DMS 273 treated with DMSO at 0.1 percent for 48 hours (cell line): ENCODE measurements at places on chromosomes 4 and X.

- no peak for DNase-seq
These were observed 65.0 kb upstream of the IL15 start for GRCh38 chr4:141571362-141571761.

DNA sequence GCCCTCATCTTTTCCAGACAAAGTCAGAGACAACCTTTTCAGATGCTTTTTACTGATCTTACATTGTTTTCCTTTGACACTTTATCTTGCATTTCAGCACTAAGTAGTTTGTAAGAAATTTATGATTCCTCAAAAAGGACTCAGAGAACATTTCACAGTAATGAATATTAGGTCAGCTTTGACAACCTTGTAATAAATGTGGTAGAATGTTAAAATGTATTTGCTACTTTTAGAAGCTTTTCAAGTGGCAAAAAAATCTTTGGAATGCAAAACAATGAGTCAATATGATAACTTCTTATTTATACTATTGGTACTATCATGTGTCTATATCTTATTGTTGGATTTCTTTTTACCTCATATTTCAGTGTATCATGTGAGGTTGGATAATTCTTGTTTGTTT, 146.2 kb upstream of the FAT4 start:
- DNase-seq, result no peak

- no peak for DNase-seq
These were observed 28.6 kb downstream of the MAML3 start for GRCh38 chr4:140125374-140125773.

DNA sequence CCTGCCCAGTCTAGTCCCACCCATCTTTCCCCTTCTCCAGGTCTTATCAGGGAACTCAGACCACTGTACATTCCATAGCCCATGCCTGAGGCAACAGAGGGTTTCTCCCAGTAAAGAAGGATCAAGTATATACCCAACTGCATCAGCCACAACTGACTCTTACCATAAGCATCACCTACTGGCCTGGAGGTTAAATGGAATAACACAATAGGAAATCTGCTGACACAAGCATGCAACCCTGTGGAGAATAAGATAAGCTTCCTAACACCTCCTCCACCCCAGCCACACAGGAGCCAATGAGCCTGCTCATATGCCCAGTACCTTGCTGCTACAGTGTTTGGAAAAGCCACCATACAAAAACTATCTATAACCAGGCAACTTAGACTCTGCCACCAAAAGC, 34.6 kb upstream of the PLK4 start:
- DNase-seq, result no peak

DNA sequence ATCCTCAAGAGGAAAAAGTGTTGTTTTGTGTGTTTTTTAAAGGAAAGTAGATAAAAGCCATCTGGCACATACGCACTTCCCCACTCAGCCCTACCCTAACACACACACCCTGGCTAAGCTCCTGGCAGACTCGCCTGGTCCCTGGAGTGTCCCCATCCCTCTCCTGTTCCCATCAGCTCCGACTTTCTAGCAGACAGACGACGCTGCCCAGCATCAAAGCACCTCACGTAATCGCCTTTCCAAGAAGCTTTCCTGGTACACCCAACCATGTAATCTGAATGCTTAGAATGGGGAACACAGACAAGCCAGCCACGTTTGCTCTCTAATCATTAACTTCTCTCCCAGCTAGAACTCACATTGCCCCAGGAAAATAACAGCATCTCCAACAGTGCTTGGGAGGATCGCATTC, 116.2 kb downstream of the AFAP1 start:
- DNase-seq, result no peak

- no peak for DNase-seq
These were observed 34.3 kb downstream of the IRF2 start for GRCh38 chr4:184439856-184440594.

DNA sequence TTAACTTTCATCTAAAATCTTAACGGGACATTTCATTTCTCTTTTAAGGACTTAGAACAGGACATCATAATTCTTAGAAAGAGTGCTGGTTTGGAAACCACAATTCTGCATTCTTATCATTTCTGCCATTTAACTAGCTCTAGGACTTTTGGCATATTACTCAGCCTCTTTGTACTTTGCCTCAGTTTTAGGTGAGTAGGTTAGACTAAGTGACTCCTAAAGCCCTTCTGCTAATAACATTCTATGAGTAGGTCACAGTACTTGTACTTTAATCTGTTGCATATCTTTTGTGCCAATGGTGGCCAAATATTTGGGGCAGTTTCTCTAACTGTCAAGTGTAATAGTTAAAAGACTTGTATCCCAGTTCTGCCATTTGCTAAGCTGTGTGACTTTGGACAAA, 115.4 kb upstream of the NUDT6 start:
- DNase-seq, result no peak

GRCh38 chrX:80388206-80388605, 32.0 kb upstream of the TENT5D start:
- DNase-seq, result no peak

GRCh38 chr4:139684351-139684750, 18.7 kb downstream of the MGST2 start:
- no peak for DNase-seq

DNA sequence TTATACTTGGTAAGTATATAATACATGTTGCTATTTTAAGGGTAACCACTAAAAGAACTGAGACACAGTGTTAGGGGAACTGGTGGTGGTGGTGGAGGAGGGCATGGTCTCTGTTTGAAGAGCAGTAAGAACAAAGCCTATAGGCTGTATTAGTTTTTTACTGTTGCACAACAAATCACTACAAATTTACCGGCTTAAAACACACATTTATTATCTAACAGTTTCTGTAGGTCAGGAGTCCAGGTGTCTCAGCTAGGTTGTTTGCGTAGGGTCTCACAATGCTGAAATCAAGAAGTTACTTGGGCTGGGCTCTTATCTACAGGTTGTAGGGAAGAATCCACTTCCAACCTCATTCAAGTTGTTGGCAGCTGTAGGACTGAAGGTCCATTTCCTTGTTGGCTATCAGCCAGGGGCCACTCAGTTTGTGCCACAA, 52.6 kb downstream of the CASK start:
- DNase-seq, result no peak

GRCh38 chr4:186752325-186752724, 28.7 kb upstream of the FAT1 start:
- DNase-seq, result no peak

- no peak for DNase-seq
These were observed 3.2 kb downstream of the SCARB2 start for GRCh38 chr4:76210452-76210851.

GRCh38 chrX:31099536-31100090, 27.8 kb upstream of the FTHL17 start:
- DNase-seq, result no peak

GRCh38 chr4:89587364-89587763, 249.6 kb downstream of the SNCA start:
- no peak for DNase-seq

DNA sequence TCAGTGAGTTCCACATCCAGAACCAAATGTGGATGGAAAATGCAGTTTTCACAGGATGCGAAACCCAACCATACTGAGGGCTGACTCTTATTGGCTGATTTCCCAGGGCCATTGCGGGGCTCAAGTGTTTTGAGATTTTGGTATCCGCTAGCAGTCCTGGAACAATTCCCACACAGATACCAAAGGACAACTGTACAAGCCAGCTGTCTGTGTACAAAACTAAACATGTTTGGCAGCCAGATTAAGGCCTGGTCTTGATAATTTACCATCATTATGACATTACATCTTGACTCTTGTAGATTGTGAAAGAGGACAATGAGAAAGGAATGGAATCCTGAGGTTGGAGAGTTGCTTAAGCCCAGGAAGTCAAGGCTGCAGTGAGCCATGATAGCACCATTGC, 121.9 kb downstream of the DKK2 start:
- DNase-seq, result no peak

GRCh38 chr4:133130171-133130570, 18.9 kb upstream of the PCDH10 start:
- no peak for DNase-seq

- no peak for DNase-seq
These were observed 53.4 kb downstream of the ABCG2 start for GRCh38 chr4:88104902-88105610.

GRCh38 chr4:146285037-146285436, 70.7 kb downstream of the REELD1 start:
- DNase-seq, result no peak

GRCh38 chr4:54064317-54065111, at the start of gene CHIC2:
Gene CHIC2 (minus strand): TSS chr4:54064605. CDS start chr4:54064300, 305 bp downstream.
- peak; percentile 68 for DNase-seq

GRCh38 chrX:150036181-150036580, 97.9 kb upstream of the EOLA2 start:
- no peak for DNase-seq

DNA sequence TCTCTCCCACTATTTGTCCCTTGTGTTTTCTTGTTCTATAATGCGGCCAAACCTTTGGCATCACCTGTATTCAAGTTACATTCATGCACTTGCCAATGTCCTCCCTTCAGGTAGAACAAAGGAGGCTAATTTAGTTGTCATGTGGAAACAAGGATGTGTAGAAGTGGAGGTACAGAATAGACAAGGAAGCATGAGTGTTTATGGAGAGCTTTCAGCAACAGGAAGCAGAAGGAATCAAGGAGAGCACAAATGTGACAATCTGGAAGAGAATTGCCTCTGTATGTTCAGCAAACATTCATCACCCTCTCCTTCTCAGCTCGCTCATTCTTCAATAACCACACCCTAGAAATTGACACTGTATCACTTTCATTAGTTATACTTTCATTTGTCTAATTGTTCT, 103.4 kb downstream of the SLC7A11 start:
- DNase-seq, result no peak

DNA sequence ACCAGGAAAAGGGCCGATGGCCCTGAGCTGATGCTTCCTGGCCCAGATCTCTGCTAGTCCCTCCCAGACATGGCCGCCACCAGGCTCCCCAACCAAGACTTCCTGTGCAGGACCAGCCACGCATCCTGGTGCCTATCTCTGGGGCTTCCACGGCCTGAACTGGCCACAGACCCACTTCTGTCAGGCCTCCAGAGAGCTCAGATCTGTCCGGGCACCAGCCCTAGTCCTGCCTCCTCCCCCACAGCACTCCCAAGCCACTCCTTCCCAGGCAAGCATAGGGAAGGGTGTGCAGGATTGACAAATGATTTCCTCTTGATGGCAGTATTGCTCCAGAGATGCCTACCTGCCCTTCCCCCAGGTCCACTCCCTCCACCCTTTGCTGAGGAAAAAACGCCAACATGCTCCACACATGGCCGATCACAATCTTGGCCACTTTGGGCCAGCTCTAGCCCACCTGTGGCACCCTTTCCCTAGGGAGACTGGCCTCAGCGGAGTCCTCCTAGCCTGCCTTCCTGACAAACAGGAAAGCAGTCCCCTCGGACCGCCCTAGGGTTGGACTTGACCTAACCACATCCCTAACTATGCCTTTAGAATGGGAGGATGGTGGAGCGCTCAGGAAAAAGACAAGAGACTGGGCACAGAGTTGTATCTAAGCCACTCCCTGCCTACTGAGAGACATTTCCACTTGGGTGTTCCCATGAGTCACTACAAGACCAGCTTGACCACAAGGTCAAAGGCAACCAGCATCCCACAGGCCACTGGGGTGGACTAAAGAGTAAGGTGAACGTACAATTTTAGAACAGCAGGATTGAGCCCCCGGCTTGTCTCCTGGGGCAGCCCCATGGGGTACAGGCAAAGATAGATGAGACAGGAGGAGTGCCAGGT, 277.5 kb upstream of the AGTR2 start:
- DNase-seq, result no peak

DNA sequence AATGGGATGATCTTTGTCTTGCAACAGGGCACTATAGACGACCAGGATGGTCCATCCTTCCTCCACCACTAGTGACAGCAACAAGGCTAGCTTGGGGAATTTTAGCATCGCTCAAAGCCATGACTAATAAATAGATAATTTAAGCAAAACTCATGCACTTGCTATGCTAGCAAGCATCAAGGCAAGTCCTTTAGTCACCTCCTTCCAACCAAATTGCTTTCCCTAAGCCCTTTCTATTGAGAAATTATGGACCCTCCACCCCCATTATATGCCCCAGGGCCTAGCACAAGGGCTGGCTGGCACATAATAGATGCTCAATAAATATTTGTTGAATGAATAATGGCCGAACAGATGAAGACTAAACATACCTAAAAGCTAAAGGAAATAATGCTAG, 28.6 kb downstream of the SLC16A2 start:
- no peak for DNase-seq

GRCh38 chr4:116357758-116358157, 727.6 kb downstream of the TRAM1L1 start:
- no peak for DNase-seq

- no peak for DNase-seq
These were observed 77.5 kb downstream of the IL15 start for GRCh38 chr4:141713771-141714445.

- no peak for DNase-seq
These were observed 124.7 kb upstream of the CPEB2 start for GRCh38 chr4:14877246-14878225.

DNA sequence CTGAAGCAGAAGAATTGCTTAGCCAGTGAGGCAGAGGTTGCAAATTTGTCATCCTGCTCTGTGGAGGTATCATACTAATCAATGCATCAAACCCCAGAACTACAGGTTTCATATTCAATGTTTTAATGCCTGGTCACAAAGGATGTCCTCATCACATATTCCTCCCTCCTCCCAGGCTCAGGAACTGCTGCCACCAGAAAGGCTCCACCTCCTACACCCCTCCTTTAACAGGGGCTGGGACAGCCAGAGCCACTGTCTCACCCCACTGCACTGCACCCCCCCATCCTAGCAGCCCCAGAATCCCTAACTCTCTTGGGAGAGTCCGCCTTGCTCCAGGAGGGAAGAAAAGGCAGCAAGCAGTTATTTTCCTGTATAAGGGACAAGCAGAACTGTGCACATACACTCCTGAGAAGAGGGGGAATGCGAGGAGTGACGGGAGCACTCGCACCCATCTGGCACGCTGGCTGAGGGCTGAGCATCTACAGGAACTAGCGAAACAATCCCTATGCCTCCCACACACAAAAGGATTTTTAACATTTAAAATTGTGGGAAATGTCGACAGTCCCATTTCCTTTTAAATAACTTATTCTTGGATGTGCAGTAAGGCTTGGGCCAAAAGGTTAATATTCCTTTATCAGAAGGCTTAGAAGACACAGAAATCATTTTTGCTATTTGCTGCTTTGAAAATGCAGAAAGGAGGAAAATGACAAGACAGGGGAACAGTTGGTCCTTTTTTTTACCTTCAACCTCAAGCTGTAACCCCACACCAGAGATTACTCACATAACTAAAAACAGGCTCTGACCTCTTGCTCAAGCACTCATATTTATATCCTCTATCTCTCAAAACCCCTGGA, 27.8 kb downstream of the CD99L2 start:
- no peak for DNase-seq

GRCh38 chrX:96683997-96684338, 674 bp upstream of the DIAPH2 start:
- DNase-seq, result no peak

GRCh38 chrX:130262231-130262630, 6.5 kb downstream of the ZNF280C start:
- no peak for DNase-seq

DNA sequence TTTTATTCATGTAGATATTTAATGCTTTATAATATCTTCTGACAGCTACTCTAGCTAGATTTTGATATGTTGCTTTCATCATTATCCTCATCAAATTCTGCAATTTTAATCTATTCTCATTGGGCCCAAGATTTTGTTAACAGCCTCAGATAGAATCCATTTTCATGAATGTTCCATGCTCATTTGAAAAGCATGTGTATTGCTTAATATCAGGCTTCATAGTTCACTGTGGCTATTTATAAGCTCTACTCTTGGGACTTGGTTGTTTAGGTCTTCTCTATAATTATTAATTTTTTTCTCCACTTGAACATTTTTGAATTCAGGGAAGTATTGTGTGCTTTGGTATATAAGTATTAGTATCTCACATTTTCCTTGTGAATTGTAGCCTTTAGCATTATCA, 41.8 kb downstream of the RAB40A start:
- no peak for DNase-seq

- no peak for DNase-seq
These were observed 19.6 kb upstream of the IL2 start for GRCh38 chr4:122476126-122476525.
